Activated CD8-positive, alpha-beta memory T cell treated with anti-CD3 and anti-CD28 coated beads for 4 hours (primary cell): ENCODE measurements at places on chromosomes 6 and 20.
A peak's percentile ranks its signal among the peaks of the same experiment; 100 is the strongest.

DNA sequence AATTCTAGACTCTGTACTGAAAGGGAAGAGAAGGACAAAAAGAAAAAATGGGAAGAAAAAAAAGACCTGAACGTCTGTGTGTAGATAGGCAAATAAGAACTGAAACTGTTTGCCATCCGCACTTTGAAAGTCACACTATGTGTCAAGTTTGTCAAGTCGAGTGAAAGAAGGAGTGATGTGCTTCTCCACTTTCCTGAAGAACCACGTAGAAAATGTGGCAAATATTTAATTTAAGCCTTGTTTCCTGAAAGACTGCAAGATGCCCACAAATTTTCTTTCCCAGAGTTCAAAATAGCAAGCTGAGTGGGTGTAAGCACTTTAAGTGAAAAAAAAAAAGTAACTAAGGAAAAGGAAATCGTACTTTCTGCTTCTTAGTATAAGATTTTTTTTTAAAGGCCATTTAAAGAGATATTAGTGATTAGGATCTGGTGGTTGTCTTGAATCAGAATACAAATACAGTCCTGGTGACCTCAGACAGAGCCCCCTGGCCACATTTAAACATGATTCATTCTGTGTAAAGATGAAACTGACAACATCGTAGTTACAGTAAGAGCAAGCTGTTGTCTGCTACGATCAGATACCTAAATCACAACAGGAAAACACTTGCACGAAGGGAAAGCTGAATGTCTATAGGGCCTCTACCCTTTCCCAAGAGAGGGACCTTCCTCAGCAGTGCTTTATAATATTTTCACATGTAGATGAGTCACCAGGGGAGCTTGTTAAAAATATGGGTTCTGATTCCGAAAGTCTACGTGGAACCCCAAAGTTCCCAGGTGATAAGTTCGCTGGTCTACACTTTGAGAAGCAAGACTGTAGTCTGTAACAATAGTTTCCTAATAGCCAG, 102.3 kb downstream of the HIVEP2 start:
- peak; percentile 45 for DNase-seq

DNA sequence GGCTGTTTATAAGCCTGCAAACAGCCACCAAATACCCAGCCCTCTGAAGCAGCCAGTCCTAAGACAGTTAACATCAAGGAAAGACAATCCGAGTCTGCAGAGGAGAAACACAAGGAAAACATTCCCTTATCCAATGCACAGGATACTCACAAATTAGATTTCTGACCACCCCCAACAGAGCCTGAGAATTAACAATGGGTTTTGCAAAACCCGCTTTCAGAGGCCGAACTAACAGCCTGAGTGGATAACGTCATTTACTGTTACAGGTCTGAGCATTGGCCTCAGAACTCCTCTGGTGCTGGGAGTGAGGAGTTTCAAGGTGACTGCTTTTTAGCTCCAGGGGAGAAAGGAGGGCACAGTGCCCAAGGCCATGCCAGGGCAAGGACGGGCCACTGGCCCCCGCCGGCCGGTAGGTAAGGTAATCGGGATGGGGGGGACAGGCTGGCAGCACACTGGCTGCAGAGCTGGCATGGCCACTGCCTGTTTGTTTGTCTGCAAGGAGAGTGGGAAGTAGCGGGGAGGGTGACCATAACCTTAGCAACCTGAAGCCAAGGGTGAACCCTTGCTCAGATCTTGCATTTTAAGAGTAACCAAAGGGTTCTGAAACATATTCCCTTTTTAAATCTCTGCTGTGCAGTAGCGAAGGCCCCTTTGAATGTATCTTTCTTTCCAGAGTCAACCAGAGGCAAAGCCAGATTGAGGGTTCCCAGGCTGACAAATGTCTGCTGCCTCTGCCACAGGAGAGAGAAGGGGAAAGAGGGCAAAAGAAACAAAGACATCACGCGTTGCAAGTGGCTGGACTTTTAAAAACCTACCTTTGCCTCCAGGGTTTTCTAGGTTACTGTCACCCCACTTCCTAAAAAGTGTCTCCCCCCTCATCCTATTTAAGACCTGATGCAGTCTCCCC, 3.9 kb downstream of the ZMYND8 start:
- DNase-seq = no peak

DNA sequence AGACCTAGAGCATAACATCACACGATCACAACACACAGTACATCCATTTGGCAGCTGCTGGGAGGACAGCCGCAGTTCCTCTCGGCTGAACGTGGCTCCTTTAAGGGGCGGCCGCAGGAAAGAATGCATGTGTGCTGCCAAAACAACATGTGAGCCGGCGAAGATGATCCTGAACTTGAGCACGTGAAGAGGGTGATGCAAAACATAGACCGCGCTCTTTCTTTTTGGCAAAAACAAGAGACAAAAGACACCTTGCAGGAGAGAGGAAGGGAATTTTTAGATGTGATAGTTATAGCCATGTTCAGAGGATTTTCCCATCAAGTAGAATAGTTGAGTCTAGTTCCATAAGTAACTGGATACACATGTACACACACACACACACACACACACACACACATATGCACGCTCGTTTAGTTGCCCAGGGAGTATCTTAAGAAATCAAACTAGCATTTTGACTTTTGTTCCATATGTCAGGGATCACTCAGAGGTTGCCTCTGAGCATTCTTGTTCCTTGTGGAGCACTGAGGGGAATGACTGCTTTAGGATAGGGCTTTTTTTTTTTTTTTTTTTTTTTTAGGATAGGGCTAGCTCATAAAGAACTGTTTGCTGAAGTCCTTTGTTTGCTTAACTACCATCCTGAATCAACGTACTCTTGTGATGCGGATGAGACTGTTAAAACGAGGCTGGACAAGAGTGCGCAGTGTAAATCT, 21.7 kb upstream of the RANBP9 start:
- DNase-seq = no peak

DNA sequence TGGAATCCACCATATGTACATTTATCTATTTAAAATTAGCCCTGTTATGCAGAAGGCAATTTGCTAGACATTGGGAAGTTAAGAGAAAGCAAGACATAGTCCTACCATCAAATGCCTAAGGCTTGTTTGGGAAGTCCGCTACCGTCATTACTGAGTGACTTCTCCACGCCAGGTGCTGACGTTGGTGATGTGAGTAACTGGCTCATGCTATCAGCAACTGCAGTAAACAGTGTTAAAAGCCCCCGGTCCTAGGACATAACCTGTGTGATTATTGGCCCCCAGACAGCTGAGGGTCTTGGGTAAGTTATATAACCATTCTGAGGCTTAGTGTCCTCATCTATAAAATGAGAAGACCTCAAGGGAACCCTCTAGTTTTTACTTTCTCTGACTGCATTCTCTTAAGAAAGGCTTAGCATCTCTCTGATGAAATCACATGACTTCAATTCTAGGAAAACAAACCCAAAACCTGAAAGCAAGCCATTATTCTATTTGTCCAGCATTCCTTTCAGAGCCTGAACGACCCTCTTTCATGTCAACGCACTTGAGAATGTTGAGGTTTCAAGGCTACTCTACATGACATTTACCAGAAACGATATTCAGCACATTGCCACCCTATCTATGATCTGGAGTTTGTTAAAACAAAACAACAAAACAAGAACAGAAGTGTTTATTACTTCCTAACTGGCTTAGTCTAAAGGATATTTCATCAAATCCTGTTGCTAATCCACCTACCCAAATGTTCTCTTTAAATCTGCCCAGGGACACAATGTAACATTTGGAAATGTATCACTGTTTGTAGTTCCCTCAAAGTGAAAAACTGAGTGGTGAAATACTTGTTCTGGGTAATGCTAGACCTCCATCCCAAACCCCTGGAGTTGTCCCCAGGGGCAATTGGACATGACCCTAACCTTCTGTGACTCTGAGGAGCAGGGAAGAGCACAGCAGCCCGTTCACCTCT, 133.8 kb downstream of the BTBD3 start:
- no peak for DNase-seq

DNA sequence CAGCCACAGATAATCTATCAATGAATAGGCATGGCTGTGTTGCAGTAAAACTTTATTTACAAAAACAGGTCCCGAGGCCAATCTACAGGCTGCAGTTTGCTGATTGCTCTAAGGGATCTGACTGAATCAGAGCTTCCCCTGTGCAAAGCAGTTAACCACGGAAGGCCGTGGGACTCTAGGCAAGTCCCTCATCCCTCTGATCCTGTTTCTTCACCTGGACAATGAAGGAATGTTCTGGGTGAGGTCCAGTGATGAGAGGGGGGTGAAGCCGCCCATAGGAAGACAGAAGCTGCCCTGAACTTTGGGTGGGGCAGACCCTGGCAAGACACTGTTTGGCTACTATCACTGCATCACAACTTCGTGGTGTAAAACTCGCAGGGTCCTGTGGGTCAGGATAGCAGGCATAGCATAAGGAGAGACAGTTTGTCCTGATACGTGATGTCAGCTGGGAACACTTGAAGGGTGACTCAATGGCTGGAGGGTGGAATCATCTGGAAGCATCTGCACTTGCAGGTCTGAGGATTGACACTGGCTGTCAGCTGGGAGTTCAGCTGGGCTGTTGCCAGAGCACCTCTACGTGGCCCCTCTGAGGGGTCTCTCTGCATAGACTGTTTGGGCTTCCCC, 33.3 kb upstream of the TGM2 start:
- DNase-seq = no peak

- peak; percentile 75 for DNase-seq
Observed at GRCh38 chr20:45890985-45891983, at the start of the genes CTSA and NEURL2. CTSA (plus strand) TSS chr20:45891335; CDS start chr20:45891569, 234 bp downstream. NEURL2 (minus strand) TSS chr20:45891208; CDS start chr20:45890991, 217 bp downstream.

GRCh38 chr6:141264101-141264500, 868.6 kb upstream of the GJE1 start:
- no peak for DNase-seq

DNA sequence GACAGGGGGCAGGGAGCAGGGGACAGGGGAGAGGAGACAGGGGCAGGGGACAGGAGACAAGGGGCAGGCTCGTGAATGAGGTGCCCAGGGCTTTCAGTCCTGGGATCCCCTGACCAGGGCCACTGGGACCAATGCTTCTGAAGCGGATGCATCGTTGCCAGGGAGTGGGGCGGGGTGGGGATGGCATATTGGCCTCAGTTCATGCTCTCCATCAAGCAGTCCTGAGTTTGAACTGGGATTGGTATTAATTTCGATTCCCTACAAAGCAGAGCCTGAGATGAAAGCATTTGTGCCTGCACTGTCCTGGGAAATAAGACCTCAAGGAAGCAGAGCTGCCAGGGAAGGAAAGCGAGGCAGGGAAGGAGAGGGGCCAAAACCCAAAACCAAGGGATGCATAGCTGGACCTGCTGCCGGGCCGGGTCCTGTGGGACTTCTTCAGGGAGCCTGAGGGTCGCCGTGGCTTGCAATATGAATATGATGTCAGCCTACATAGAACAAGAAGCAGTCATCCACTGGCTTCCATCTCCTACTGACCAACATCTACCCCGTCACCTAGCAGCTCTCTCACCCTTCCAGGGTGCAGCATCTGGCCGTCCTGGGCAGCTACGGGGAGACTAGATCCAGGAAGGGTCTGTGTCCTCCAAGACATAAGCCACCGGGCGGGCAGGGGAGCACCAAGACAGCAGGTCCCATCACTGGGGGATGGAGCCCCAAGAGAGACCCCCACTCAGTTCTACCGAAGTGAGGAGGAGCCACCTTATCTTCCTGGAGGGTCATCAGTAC, 233.3 kb downstream of the SYNDIG1 start:
- no peak for DNase-seq

DNA sequence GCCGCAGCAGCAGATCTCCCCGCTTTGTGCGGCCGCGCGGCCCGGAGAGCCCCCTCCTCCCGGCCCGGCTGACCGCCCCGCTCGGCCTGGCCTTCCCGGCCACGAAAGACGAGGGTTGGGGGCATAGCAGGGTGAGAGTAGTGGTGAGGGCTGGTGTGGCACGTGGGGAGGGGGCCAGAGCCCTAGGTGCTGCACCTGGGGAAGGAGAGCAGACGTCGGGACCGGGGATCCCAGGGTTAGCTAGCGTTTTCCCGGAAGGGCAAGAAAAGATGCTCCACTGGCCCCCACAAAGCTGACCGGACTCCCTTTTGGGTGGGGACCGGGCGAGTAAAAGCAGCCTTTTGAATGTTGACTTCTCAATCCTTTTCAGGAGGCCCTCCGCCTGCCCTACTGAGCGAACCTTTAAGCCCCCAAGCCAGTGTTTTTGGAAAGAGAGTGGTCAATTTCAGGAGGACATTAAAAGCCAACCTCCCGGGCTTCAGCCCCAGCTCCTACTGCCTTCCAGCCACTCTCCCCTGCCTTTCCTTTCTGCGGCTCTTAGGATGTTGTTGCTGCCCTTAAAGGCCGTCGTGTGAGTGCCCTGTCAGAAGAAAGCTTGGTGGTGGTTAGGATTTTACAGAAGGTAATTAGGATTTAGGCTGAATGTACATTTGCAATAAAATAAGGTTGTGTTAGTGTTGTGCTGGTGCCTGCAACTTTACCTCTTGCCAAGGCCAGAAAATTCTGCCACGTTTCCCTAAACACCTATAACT, 648 bp upstream of the BACH2 start:
- no peak for DNase-seq

DNA sequence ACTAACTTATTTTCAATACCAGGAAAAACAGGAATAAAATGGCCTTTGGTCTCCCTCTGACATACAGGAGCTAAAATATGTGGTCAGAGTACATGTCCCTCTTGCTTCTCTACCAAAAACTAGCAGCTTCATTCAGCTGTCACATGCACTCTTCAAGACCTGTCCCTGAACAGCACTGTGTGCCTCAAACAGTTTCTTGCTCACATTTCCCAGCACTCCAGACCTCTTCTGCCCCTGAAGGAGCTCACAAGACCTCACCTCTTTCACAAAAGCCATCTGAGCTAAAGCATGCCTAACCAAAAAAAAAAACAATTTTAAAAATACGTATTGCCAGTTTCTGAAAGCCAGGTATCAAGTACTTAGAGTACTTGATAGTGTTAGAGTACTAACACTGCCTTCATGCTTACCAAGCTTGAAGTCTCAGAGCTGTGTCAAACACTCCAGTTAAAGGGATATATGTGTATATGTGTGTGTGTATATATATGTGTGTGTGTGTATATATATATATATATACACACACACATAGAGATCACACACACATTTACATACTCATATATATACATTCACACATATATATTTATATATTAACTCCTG, 148.3 kb upstream of the POU3F2 start:
- no peak for DNase-seq

DNA sequence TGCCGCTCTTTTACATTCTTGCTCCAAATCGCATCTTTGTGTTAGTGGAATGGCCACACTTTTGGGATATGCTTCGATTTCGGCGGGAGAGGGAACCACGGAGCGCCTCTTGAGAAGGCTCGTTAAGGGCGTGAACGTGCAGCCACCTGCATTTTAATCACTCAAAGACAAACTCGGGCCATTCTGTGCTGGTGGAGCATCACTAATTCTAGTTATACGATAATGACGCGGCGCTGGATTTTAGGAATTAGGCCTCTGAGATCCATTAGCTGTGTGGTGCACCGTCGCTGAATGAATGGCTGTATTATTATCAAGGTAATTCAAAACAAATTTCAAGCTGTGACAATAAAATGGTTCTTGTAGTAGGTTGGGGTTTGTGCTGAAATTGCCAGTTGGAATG, 305.6 kb downstream of the CDH4 start:
- no peak for DNase-seq

DNA sequence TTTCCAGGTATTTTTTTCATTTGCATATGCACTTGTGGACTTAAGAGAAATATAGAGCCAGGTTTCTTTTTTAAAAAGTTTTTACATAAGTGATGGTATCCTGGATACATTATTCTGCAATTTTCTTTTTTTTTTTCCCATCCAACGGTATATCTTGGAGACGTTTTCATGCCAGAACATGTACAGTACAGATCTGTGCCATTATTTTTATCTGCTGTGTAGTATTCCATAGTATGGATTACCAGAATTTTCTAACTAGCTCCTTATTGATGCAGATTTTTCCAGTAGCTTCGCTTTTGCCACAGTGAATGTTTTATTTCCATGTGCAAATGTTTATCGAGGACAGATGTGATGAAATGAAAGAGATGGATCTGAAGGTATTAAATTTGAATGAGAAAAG, 34.1 kb downstream of the PPP1R16B start:
- DNase-seq = no peak
